Stimulated activated CD4-positive, alpha-beta T cell treated with anti-CD3 and anti-CD28 coated beads, TNF-alpha, amount 100 ng/mL, for 1 hour (primary cell): ENCODE measurements at places on chromosomes 5 and 9.

DNA sequence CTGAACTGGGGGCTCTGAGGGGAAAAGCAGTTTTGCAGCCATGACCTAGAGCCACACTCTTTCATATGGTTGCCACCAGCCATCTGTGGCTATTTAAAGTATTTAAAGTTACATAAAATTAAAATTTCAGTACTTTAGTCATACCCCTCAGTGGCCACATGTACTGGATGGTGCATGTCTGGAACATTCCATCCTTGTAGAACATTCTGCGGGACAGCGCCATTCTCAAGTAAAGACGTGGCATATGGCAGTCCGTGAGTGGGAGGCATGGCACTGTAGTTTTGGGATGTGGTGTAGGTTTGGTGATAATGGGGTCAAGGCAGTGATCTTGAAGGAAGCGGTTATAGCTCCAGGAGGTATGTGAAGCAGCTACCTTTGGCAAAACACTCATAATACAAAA is 61.4 kb upstream of the NFIL3 start:
- no peak for DNase-seq

- DNase-seq = no peak
Observed at GRCh38 chr5:103808464-103809106, 246.0 kb upstream of the NUDT12 start.

GRCh38 chr5:96004087-96004486 is 42.4 kb upstream of the ELL2 start:
- no peak for DNase-seq

GRCh38 chr5:122773619-122774018 is 1.3 kb upstream of the SNX2 start:
- no peak for DNase-seq

- no peak for DNase-seq
Observed at GRCh38 chr5:139501381-139501780, 18.8 kb upstream of the STING1 start.

DNA sequence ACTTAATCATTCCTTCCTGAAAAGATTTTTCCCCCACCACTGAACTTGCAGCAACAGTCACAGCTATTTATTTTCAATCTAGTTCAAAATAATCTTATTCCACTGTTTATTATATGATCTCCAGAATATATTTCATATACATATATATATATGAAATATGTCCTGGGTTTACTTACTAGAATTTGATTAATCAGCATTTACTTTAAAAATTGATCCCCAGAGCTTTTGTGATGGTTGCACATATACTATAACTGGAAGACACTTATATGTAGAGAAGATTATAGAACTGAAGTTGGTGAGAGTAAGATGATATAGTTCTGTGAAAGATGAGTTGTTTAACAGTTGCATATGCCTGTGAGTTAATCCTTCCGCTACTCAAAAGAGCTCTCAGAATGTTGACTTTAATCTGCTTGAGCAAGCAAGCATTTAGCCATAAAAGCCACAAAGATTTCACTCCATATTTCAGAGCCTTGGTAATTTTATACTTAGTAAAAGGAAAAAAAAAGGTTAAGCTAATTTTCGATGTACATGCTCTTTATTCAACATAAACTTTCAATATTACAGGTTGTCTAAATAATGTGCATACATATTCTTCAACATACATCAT is 399.3 kb upstream of the CDH9 start:
- DNase-seq = no peak
